Activated T-helper 17 cell treated with anti-CD3 and anti-CD28 coated beads, Interleukin-2, amount 50 U/mL, for 72 hours (primary cell): ENCODE measurements at places on chromosomes 4 and X.

DNA sequence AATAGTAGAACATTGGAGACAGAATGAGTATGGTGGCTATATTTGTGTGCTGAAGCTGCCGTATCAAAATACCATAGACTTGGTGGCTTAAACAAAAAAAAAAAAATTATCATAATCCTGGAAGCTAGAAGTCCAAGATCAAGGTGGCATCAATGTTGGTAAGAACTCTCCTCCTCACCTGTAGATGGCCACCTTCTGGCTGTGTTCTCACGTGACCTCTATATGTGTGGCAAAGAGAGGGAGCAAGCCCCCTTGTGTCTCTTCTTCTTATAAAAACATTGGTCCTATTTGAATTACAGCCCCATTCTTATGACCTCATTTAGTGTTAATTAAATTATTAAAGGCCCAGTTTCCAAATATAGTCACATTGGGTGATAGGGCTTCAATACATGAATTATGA is 1640.9 kb upstream of the PCDH7 start:
- no peak overlapping the region for H3K27ac ChIP-seq
- no peaks in the 10 kb centered on the region for H3K36me3 ChIP-seq
- no peaks in the 10 kb centered on the region for H3K4me1 ChIP-seq
- no peak overlapping the region for H3K4me3 ChIP-seq
- no peaks in the 10 kb centered on the region for H3K27me3 ChIP-seq

DNA sequence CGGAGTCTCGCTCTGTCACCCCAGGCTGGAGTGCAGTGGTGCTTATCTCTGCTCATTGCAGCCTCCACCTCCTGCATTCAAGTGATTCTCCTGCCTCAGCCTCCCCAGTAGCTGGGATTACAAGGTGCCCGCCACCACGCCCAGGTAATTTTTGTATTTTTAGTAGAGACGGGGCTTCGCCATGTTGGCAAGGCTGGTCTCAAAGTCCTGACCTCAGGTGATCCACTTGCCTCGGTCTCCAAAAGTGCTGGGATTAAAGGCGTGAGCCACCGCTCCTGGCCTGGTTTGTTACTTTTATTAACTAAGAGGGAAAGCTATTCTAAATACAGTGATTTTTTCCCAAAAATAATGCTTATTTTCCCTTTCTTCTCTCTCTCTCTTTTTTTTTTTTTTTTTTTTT is 866 bp upstream of the CENPE start:
- peak overlapping the region; percentile 92 for H3K4me3 ChIP-seq
- H3K27me3 ChIP-seq: peaks cover 10% of the 10 kb centered on the region
- H3K36me3 ChIP-seq: peaks cover 19% of the 10 kb centered on the region
- no peak for ATAC-seq

GRCh38 chr4:4849524-4850193 is 9.8 kb upstream of the MSX1 start:
- peaks cover 6% of the 10 kb centered on the region for H3K4me1 ChIP-seq
- ATAC-seq: no peak
- no peaks in the 10 kb centered on the region for H3K36me3 ChIP-seq
- no peak overlapping the region for H3K4me3 ChIP-seq

DNA sequence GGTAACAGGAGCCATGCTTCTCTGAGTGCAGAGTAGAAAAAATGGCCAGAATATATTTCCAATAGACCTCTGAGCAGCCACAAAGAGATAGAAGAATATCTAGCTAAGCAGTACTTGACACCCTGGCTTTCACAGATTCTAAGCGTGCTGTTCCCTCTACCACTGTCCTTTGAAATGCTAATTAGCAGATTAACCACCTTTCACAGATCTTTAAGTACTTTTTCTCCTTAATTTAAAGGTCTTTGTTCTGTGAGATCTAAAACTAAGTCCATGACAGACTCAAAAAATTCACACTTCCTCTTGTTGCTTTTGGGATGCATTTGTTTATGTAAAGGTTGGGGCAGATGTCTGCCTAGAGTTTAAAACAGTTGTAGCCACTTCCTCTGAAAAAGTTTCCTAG is 28.3 kb upstream of the MAGEC2 start:
- H3K27ac ChIP-seq: no peak overlapping the region
- H3K4me3 ChIP-seq: no peak overlapping the region
- no peaks in the 10 kb centered on the region for H3K27me3 ChIP-seq
- no peaks in the 10 kb centered on the region for H3K36me3 ChIP-seq
- H3K4me1 ChIP-seq: no peaks in the 10 kb centered on the region

DNA sequence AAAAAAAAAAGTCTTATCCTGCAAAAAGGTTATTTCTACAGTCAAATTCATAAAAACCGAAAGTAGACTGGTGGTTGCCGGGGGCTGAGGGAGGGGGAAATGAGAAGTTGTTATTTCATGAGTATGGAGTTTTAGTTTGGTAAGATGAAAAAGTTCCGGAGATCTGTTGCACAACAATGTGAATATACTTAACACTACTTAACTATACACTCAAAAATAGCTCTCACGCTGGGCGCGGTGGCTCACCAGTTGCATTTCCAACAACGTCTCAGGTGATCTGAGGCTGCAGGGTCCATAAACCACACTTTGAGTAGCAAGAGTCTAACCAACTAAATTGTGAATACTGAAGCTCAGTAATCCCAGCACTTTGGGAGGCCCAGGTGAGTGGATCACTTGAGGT is 52.4 kb downstream of the ANOS1 start:
- H3K36me3 ChIP-seq: no peaks in the 10 kb centered on the region
- H3K4me1 ChIP-seq: no peaks in the 10 kb centered on the region
- H3K4me3 ChIP-seq: no peak overlapping the region
- ATAC-seq: no peak
- H3K27ac ChIP-seq: no peak overlapping the region
- H3K27me3 ChIP-seq: peaks cover 3% of the 10 kb centered on the region

DNA sequence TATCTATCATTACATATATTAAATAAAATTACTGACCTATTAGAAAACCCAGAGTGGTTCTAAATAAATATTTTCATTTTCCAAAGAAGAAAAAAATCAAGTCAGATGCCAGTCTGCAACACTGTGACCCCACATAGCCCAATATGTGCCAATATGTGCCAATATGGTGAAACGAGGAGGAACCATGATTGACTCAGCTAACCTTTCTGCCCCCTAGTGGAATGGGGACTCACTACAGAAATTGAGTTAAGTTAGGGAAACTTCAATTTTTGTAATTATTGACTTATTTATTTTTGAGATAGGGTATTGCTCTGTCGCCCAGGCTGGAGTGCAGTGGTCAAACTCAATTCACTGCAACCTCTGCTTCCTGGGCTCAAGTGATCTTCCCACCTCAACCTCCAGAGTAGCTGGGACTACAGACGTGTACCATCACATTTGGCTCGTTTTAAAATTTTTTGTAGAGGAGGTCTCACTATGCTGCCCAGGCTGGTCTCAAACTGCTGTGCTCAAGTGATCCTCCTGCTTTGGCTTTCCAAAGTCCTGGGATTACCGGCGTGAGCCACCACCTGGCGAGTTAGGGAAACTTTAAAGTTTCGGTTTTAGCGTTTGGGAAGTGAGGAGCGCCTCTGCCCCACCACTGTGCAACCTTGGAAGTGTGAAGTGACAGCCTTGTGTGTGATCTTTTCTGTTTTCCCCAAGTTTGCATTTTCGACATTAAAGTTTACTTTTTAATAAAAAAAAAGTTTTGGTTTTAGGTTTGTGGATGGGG is 116.8 kb upstream of the SHISA3 start:
- H3K4me3 ChIP-seq: no peak overlapping the region
- no peak for ATAC-seq
- H3K4me1 ChIP-seq: peaks cover 6% of the 10 kb centered on the region
- no peaks in the 10 kb centered on the region for H3K36me3 ChIP-seq
- no peak overlapping the region for H3K27ac ChIP-seq

DNA sequence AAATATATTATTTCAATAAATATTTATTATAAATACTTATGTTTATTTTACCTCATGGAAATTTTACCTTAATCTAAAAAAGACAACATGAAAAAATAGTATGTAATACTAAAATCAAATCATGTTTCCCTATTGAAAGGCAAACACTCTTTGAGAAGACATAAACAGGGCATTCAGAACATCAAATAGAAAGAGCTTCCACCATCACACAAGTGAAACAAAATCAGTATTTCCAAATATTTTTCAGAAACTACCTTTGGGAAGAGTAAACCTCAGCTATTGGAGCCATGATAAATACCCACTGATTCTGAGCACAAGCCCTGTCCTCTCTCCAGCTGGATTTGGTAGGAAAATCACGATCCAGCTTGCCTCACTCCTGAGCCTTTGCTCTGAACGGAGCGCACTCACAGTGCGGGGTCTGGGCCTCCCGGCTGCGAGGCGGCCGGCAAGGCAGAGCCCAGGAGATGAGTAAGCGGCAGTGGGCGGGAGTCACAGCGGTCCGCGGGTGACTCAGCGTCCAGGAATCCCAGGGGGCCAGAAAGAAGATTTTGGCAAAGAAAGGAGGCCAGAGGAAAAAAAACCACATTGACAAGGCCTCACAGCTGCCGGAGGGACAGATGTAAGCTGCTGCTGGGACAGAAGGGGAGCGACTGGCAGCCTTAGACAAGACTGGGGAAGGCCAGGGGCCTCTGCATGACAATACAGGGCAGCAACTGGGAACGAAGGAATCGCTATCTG is 14.7 kb upstream of the ANXA5 start:
- H3K36me3 ChIP-seq: no peaks in the 10 kb centered on the region
- peak; percentile 78 for ATAC-seq
- H3K4me3 ChIP-seq: peak overlapping the region; percentile 48
- peaks cover 23% of the 10 kb centered on the region for H3K27me3 ChIP-seq
- no peak overlapping the region for H3K27ac ChIP-seq

- peaks cover 51% of the 10 kb centered on the region for H3K4me1 ChIP-seq
- no peak for ATAC-seq
- peaks cover 12% of the 10 kb centered on the region for H3K36me3 ChIP-seq
- H3K27me3 ChIP-seq: no peaks in the 10 kb centered on the region
- H3K4me3 ChIP-seq: peak overlapping the region; percentile 8
- peak overlapping the region; percentile 49 for H3K27ac ChIP-seq
Measured at GRCh38 chr4:184442314-184442635, 32.1 kb downstream of the IRF2 start.
